Spinal cord (tissue), 10 donors: ENCODE measurements at places on chromosomes 13 and 19. TPM values are rescaled to one million over a fixed set of nuclear protein-coding genes. Genes with fewer than 3 reads are reported as not detected.

Gene FPR3
- 2.6 TPM for total RNA-seq

Gene IGSF23
- total RNA-seq: not detected

Gene FFAR3
- 0.10 TPM for total RNA-seq

- no peak overlapping the region for H3K4me3 ChIP-seq
- no peak for DNase-seq
- no peaks in the 10 kb centered on the region for H3K27me3 ChIP-seq
- no peaks in the 10 kb centered on the region for H3K36me3 ChIP-seq
Measured at GRCh38 chr19:35822579-35822978, 9.9 kb upstream of the PRODH2 start.

GRCh38 chr13:99868767-99869166, 102.8 kb downstream of the ZIC5 start:
- no peaks in the 10 kb centered on the region for H3K4me1 ChIP-seq
- H3K36me3 ChIP-seq: no peaks in the 10 kb centered on the region
- peaks cover 31% of the 10 kb centered on the region for H3K27me3 ChIP-seq
- H3K4me3 ChIP-seq: no peak overlapping the region
- no peak overlapping the region for H3K27ac ChIP-seq

DNA sequence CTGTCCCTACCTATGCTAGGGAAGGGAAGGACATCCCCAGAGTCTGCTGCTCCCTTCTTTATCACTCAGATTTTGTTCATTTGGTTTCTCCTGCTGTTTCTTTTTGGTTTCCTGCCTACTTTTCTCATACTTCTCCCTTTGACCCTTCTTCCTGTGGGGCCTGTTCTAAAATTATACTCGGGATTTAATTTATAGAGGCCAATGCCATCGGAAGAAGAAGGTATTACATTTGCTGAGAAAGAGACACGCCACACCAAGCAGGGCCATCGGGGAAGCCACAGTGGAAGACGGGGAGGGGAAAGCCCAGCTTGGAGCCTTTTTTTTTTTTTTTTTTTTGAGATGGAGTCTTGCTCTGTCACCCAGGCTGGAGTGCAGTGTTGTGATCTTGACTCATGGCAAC, 46.8 kb upstream of the FARP1 start:
- no peak overlapping the region for H3K27ac ChIP-seq
- no peak overlapping the region for H3K4me3 ChIP-seq
- H3K36me3 ChIP-seq: no peaks in the 10 kb centered on the region
- no peak for DNase-seq
- no peaks in the 10 kb centered on the region for H3K27me3 ChIP-seq

GRCh38 chr13:48629277-48629676, 24.5 kb upstream of the CYSLTR2 start:
- no peaks in the 10 kb centered on the region for H3K27me3 ChIP-seq
- H3K27ac ChIP-seq: no peak overlapping the region
- no peak for DNase-seq
- H3K4me3 ChIP-seq: no peak overlapping the region

DNA sequence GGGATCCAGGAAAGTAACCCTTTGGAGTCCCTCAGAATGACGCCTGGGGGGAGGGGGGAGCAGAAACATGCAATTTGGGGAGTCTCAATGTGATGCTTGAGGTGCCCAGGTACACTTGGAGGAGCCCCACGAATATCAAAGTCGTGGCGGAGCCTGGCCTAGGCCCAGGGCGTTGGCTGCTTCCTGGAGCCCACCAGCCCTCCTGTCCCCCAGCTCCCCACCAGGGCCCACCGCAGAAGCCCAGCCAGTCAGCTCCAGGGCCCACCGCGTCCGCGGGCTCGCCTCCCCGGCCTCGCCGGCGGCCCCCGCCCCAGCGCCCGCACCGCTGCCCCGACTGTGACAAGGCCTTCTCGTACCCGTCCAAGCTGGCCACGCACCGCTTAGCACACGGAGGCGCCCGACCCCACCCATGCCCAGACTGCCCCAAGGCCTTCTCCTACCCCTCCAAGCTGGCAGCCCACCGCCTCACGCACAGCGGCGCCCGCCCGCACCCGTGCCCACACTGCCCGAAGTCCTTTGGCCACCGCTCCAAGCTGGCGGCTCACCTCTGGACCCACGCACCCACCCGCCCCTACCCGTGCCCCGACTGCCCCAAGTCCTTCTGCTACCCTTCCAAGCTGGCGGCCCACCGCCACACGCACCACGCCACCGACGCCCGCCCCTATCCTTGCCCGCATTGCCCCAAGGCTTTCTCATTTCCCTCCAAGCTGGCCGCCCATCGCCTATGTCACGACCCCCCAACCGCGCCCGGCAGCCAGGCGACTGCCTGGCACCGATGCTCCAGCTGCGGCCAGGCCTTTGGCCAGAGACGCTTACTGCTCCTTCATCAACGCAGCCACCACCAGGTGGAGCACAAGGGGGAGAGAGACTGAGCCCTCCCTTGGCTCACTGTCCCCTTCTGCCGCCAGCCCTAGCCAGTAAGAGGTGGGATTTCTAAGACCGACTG, 2.1 kb downstream of the ZNF575 start:
- peaks cover 32% of the 10 kb centered on the region for H3K36me3 ChIP-seq
- H3K4me1 ChIP-seq: peaks cover 36% of the 10 kb centered on the region
- H3K4me3 ChIP-seq: no peak overlapping the region
- DNase-seq: peak; percentile 88
- no peaks in the 10 kb centered on the region for H3K27me3 ChIP-seq

- peak overlapping the region; percentile 88 for H3K4me3 ChIP-seq
- no peaks in the 10 kb centered on the region for H3K27me3 ChIP-seq
- no peaks in the 10 kb centered on the region for H3K36me3 ChIP-seq
Measured at GRCh38 chr19:18520848-18521691, 800 bp downstream of the ELL start.

- peaks cover 96% of the 10 kb centered on the region for H3K36me3 ChIP-seq
- H3K27ac ChIP-seq: no peak overlapping the region
- H3K27me3 ChIP-seq: no peaks in the 10 kb centered on the region
- DNase-seq: no peak
- H3K4me1 ChIP-seq: no peaks in the 10 kb centered on the region
- H3K4me3 ChIP-seq: no peak overlapping the region
Measured at GRCh38 chr19:10998045-10998533, 37.3 kb downstream of the SMARCA4 start.

DNA sequence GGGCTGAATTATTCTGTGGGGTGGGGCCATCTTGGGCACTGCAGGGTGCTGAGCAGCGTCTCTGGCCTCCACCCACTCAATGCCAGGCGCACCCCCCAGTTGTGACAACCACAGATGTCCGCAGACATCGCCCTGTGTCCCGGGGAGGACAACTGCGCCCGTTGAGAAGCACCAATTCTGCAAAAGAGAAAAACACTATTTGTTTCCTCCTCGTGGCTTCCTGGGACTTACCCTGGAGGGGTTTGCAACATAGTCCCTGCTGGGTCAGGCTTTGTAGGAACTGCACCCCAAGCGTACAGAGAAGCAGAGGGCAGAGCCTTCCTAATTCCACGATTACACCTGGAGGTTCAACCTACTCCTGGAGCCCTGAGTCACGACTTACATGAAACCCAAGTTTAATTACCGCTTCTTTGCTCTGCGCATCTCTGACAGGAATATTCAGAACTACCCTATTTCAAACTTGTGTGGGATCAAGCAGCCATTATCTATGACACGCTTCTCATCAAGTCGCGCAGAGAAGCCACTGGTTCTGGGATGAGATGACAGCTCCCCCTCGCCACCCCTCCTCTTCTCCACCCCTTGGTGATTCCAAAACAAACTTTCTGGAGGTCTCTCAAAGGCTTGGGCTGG, 11.1 kb upstream of the SLC39A3 start:
- peaks cover 7% of the 10 kb centered on the region for H3K4me1 ChIP-seq
- peaks cover 34% of the 10 kb centered on the region for H3K36me3 ChIP-seq
- DNase-seq: no peak

- H3K4me3 ChIP-seq: peak within 1 kb of the TSS; percentile 92
- H3K4me1 ChIP-seq: peaks cover 23% of the 10 kb centered on the region
- DNase-seq: no peak
- peak within 1 kb of the TSS; percentile 98 for H3K27ac ChIP-seq
- H3K27me3 ChIP-seq: no peaks in the 10 kb centered on the region
Measured at GRCh38 chr19:49766930-49767299, at the start of gene AP2A1. TSS of gene AP2A1 (plus strand) at chr19:49767001. CDS start at chr19:49767134, 133 bp downstream.
